ENCODE measurements at places on chromosomes 7 and 10.

- no peak for DNase-seq
Observed at GRCh38 chr10:29730969-29731368, 96.2 kb upstream of the SVIL start.

GRCh38 chr10:69630651-69631400 lies 779 bp downstream of the FAM241B start:
- DNase-seq: no peak

DNA sequence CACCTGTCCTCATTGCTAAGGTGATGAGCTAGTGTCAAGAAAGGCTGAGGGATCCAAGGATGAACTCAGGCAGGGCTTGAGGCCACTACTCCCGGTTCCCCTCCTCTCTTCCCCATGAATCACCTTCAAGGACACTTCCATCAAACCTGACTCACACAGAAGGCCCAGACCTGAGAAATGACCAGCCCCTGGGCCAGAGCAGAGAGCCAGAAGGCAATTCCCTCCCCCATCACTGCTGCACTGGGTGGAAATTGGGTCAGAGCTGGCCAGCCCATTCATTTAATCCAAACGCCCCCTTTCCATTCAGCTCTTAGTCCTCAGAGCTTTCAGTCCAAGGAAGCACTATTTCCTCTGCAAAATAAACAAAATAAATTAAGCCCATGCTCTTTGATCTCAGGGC lies 182.0 kb downstream of the KCNMA1 start:
- no peak for DNase-seq

- DNase-seq: no peak
Observed at GRCh38 chr10:4947039-4947634, 16.1 kb upstream of the AKR1C1 start.

GRCh38 chr10:70352401-70353097 lies 29.9 kb downstream of the LRRC20 start:
- DNase-seq: no peak

GRCh38 chr7:107687656-107688055 lies 27.0 kb downstream of the SLC26A4 start:
- no peak for DNase-seq

DNA sequence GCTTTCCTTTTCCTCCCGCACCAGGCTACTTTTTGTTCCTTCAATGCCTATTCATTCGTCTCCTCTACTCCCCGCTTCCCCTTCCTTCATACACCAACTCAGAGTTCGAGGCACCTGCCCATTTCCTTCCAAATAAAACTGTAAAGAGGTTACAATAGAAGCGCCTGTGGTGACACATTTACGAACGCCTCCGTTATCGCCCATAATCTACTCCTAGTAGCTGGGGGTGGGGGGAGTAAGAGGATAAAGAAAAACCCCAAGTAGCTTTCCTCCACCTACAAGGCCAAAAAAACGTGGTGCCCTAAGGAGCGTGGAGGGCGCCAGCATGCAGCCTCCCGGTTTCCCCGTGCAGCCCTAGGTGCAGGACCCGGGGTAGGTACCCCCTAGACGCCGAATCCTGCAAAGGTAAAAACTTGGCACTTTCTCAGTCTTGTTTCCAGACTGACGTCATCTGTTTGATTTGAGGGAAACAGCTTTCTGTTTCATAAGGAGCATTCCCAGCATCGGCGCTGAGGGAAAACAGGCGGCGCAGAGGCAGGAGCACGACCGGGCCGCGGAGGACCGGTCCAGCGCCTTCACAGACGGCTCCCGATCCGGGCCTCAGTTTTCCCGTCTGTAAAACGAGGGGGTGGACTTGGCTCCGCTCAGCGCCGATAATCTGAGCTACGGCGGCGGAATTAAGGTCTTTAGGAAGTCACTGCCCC lies 922 bp downstream of the PPA1 start:
- peak; percentile 63 for DNase-seq

DNA sequence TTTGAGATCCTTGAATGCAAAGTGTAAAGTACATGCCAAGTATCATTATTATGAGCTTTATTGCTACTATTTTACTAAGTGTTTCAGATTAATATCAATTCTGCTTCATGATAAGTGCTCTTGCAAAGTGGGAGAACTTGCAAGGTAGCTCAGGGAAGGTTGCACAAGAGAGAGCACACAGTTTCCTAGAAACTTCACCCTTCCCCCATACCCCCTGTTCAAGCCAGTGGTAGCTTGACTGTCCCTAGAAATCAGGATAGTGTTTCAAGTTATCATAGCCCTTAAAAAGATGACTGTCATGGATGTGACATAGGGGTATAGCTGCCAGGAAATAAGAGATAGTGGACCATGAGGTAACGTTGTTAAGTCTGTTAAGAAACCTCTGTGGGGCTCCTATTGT lies 251.5 kb downstream of the TRIL start:
- DNase-seq: no peak

- no peak for DNase-seq
Observed at GRCh38 chr7:44912775-44913347, 27.5 kb upstream of the PURB start.

- DNase-seq: no peak
Observed at GRCh38 chr7:4225881-4226523, 456.1 kb upstream of the FOXK1 start.

DNA sequence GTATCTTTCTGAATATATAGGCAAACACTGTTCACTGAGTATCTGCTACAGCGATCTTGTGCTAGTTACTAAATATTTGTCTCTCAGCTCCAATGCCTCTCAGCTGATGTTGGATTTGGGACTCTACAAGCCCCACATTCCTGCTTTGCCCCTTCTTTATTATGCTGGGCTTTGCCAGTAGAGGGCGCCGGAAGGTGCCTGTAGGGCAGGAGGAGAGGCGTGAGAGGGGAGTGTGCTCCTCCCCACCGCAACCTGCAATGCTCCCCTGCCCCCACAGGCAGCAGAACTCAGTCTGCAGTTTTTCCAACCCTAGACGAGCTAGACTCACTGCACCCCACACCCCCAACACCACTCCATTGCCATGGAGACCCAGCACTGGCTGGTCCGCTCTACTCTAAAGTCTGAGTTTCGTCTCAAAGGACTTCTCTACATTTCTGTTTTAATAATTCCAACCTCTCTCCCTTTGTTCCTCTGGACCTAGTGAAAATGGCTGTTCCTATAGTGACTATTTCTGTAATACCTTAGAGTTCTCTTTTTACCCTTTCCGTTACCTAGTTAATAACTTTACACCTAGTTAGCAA lies 337.6 kb downstream of the CCSER2 start:
- no peak for DNase-seq

DNA sequence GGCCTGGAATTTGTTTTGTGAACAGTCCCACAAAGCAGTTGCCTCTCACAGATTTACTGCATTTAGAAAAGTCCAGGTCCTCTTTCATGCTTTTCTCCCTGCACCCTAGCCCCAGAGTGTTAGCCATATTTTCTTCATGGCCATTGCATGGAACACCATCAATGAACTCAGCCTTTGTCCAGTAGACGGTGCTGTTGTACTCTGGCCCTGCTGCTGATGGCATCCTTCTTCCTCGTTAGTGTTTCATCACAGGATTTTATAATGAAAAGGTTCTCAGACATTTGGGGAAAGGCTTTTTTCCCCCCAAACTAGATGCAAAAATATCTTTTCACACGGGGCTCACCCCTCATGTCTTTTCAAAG lies 93.0 kb upstream of the SLC25A13 start:
- peak; percentile 6 for DNase-seq

DNA sequence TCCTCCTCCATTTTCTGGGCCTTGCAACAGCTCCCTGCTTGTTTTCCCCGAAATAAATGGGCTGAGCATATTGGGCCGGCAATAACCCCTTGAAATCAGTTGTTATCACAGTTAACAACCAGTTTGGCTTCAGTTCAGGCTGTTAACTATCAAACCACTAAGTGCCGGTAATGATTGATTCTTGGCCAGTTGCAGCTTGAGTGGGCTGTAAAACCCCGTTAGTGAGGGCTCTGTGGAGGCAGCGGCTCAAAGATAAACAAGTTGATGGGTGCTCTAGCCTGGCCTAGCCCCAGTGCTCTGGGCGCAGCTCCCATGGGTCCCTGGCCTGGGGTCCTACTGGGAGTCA lies 8.3 kb downstream of the FGF8 start:
- DNase-seq: no peak

DNA sequence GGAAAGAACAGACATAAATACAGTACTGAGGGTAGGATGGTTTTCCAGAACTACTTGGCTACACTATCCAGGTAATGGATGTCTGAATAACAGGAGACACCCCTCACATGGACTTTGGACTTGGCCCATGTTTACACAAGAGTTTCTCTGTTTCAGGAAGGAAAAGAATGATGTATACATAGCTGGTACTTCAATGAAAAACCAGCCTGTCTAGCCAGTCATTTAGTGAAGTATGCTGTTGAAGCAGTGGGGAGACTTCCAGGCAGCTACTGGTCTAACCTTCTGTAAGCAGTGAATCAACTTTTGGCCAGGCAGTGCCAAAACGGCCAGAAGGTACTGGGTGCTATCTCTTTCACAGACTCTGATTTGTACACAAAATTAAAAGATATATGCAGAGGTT lies 135.0 kb downstream of the MBL2 start:
- DNase-seq: no peak

DNA sequence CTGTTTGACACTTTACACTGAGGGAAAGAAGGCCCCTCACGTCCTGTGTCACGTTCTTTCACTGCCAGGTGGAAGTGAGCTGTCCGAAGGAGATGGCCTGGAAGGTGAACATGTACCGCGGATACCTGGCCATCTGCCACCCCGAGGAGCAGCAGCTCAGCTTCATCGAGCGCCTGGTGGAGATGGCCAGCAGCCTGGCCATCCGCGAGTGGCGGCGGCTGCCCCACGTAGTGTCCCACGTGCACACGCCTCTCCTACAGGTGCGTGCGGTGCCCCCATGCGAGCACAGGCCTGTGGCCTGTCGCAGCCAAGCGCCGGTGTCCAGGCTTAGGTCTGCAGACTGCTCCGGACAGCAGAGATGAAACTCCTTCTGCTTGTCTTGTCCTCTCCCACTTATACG lies 103.4 kb downstream of the TRRAP start:
- no peak for DNase-seq

- DNase-seq: no peak
Observed at GRCh38 chr10:70827086-70827757, 11.5 kb downstream of the SGPL1 start.

All from stimulated activated CD4-positive, alpha-beta T cell treated with anti-CD3 and anti-CD28 coated beads, Interleukin-2, amount 100 ng/mL, for 4 hours (primary cell).